ENCODE measurements at places on chromosomes 1 and 21.
A peak's percentile ranks its signal among the peaks of the same experiment; 100 is the strongest.

DNA sequence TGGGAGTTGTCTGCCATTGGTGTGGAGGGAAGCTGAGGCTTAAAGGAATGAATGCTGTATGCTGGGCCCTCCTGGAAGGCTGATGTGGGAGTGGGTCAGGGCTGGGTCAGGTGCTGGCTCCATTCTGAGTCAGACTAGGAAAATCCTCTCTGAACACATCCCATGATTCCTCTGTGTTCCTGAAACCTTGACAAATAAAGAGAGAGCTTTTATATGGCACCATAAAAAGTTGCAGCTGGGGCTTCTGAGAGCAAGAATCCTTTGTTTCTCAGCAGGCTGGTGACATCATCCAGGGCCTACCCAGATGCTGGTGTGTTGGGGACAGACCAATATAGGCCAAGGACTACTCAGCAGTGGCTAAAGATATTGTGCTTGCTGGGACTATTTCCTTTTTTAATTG lies 27.8 kb upstream of the NFASC start:
- no peak for DNase-seq

DNA sequence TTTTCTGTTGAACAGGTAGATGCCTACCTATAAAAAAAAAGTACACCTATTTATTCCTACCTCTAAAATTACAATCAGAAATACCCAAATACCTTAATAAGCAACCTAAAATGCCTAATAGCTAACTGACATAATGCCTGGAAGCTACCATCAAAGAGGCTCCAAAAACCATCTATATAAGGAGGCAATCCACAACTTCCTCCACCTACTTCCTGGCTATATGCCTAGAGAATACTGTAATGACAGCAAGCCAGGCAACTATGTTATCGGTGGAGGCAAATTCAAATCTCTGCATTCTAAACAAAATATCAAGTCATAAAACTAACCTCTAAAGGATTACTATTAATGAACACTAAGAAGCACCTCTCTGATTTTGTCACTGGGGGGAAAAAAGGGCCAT lies 10.1 kb downstream of the ZNF644 start:
- DNase-seq = no peak

DNA sequence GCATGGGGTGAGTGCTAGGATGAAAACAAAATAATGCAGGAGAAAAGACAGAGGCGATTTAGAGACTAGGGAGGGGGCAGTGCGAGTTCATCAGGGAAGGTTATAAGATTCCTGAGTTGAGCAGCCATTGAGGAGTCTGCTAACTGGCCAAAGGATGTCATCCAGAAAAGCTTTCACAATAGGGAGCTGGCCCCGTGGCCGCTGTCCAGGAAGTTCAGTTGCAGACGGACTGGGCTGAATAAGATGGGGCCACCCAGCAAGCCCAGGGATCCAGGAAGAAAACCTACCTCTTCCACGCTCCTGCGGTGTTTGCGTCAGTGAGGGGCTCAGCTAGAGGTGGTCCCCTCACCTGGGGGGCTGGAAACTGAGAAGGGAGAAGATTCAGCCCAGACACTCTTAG lies 4.0 kb upstream of the PKP1 start:
- no peak for DNase-seq

DNA sequence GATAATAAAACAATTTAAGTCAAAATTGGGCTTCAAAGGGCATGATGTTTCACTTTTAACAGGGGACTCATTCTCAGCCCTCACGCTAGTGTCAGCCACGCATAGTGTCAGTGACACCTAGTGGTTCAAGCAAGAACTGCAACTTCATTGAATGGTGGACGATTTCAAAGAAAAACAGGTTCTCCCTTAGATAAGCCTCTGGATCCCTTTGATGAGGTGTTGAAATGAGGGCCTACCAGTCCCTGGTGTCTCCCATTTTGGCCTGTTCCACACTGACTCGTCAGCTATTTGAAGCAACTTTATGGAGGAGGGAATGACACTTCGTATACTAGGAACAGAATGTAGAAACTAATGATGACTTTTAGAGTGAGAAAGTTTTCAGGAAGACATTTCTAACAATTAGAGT lies 56.2 kb downstream of the FCRL5 start:
- no peak for DNase-seq

DNA sequence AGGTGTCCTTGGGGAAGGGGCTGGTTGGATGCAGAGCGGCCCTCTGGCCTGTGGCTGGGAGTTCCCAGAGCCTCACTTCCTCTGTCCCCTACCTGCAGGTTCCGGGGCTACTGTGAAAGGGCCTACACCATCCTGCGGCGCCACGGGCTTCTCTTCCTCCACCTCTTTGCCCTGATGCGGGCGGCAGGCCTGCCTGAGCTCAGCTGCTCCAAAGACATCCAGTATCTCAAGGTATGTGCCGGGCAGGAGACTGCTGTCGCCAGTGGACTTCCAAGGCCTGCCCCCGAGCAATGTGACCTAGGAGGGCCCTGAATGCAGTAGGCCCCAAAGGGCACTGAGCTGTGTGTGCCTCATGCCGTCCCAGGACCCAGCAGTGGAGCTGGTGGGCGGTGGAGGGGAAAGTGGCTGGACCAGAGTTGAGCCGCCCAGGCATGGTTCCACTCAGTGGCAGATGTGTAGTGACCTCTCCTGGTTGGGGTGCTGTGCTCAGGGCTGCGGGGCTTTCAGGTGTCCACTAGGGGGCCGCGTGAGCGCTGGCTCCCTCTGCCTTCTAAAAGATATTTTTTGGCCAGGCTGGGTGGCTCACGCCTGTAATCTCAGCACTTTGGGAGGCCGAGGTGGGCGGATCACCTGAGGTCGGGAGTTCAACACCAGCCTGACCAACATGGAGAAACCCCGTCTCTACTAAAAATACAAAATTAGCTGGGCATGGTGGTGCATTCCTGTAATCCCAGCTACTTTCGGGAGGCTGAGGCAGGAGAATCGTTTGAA lies 73.4 kb downstream of the PIK3CD start:
- DNase-seq = peak; percentile 64

- no peak for DNase-seq
Measured at GRCh38 chr1:84768634-84769033, 78.4 kb upstream of the SSX2IP start.

DNA sequence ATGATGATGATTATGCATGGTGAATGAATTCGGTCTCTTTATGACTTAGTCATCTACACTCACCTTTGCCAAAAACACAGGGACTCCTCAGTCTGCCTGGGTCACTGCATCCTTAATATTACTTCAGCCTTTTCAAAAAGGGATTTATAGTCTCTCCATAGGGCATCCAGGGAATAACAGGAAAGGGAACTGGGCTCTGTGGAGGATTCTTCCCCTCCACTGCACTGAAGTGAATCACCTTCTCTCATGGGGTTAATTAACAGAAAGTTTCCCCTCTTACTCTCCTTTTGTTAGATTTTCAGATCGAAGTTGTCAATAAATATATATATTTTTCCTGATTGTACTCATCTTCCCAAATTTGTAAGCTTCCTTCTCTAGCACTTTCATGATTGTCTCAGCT lies at the start of gene OR6K3:
TSS of gene OR6K3 (minus strand) at position 101 of the 400 bp plus-strand sequence. CDS start 2,605 bp downstream, outside the sequence.
- DNase-seq = no peak

- no peak for DNase-seq
Measured at GRCh38 chr1:231203259-231204057, 37.6 kb upstream of the GNPAT start.

- DNase-seq = peak; percentile 45
Measured at GRCh38 chr1:226691247-226691646, 47.8 kb downstream of the ITPKB start.

DNA sequence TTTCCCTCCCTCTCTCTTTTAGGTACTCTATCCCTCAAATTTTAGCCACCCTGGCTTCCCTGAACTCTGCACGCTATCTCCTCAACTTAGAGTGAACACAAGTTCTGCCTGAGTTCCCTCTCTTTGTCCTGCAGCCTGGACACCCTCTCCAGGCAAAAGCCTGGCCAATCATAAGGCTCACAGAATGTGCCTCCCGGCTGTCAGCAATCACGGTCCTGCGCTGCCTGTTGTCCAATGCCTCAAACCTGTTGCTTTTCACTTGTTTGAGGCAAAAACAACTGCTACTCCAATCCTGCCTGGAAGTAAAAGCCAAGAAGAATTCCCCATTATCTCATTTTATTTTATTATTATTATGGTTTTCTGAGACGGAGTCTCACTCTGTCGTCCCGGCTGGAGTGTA lies 66.1 kb downstream of the LGR6 start:
- DNase-seq = no peak

DNA sequence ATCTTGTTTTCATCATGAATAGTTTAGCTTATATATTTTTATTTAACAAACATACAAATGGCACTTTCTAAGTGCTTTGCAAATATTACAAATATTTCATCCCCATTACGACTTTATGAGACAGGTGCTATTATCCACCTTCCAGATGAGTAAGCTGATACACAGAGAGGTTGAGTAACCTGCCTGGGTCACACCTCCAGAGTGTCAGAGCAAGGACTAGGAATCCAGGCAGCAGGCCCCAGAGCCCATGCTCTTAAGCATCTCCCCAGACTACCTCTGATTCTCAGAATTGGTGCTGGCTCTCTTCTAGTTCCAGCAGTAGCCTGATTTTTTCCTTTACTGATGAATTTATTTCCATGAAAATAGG lies 40.0 kb downstream of the EPHB2 start:
- DNase-seq = no peak

GRCh38 chr21:32207406-32207716 lies 71.5 kb downstream of the MIS18A start:
- no peak for DNase-seq

GRCh38 chr1:230976825-230977747 lies 1.6 kb downstream of the TTC13 start:
- no peak for DNase-seq

GRCh38 chr1:228488125-228488817 lies 1.1 kb downstream of the RNF187 start:
- DNase-seq = no peak

- no peak for DNase-seq
Measured at GRCh38 chr21:35796844-35797243, 263.5 kb downstream of the SETD4 start.

- DNase-seq = no peak
Measured at GRCh38 chr1:235902677-235903542, 36.2 kb upstream of the LYST start.

DNA sequence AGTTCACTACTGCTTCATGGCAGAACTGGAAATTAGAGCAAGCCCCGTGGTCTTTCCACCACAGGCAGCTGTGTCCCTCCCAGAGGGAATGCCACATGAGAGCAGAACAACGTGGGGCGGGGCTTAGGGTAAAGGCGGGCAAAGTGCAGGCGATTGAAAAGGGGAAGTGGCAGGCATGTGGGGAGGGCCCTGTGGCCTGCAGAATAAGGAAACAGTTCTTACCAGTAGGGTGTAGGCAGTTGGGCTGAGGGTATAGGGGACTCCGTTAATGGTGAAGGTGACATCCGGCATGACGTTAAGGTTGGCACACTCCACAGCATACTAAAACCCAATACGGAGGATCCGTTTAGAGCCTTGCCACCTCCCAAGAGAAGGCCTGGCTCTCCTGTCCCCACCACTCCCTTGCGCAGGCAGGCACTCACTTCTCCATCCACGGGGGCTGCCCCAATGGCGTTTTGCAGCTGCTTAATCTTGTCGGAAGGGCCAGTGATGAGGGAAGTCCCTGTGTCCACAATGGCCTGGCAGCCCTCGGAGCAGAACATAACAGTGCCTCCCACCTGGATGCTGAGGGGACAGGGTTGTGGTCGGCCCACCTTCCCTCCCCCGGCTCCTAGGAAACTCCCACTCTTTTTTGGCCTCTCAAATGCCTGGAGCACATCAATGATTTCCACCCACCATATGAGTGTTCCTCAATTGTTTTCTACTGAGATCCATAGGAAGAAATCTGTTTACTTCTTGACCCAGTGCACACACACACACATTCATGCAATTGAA lies 9.1 kb upstream of the RAB7B start:
- no peak for DNase-seq

DNA sequence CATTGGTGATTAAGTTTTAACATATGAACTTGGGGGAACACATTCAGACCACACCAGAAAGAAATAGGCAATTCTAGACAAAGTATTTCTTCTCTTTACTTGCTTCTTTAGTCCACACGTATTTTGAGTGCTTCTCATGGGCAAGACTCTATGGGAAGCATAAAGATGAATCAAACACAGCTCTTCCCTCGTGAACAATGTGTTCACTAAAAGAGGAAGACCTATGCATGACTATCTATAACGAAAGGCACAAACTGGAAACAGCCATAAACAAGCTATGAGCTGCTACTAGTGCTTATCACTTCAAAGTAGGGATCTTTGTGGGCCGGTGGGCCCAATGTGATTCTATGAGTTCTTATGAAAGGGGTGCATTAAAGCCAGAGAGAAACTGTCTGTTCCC lies 53.0 kb upstream of the PRDX6 start:
- DNase-seq = no peak

- no peak for DNase-seq
Measured at GRCh38 chr1:8662380-8663072, 154.9 kb downstream of the RERE start.

All from stimulated activated CD8-positive, alpha-beta memory T cell treated with anti-CD3 and anti-CD28 coated beads, Interleukin-2, amount 100 ng/mL, for 48 hours (primary cell).